SHP77 treated with DMSO at 0.1 percent for 48 hours (cell line): ENCODE measurements at places on chromosomes 7 and 10.

- peak; percentile 21 for DNase-seq
Measured at GRCh38 chr7:39565538-39565937, 666 bp upstream of the YAE1 start.

DNA sequence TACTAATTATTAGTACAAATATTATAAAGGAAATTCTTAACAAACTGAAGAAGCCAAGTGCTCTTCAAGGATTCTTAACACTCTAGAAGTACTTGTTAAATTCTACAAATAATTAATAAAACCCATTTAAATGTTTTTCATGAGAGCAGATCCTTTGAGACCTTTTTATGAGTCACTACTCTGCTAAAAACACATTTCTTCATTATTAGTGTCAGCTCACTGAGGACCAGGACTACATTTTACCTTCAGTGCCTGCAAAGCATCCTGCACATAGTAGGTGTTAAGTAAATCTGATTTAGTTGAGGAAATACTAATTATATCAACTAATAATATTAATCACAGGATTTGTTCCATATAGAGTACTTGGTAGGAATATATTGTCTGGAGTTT lies 273.6 kb downstream of the PHTF2 start:
- DNase-seq, result no peak

- no peak for DNase-seq
Measured at GRCh38 chr10:88687853-88688467, 18.1 kb upstream of the LIPK start.

- peak; percentile 23 for DNase-seq
Measured at GRCh38 chr7:106178593-106179134, 66.6 kb upstream of the SYPL1 start.

DNA sequence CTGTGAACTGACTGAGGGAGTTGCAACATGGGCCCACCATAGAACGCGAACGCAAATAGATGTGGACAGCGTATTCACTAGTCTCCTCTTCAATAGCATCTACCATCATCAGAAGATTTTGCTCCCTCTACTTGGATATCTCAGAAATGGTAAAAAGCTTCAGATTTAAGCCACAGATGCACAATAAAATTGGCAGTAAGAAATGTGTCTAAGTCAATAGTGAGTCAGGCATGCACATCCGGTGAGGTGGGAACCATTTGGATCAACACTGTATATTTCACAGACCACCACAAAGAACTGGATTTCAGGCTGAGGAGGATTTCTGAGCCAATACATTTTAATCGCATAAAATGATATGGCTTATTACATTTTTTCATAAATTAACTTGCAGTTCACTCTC lies 111.5 kb upstream of the ADAM12 start:
- DNase-seq, result no peak

- DNase-seq, result no peak
Measured at GRCh38 chr7:103148131-103148993, 537 bp downstream of the NAPEPLD start.

GRCh38 chr7:55250313-55250712 lies 114.8 kb upstream of the LANCL2 start:
- peak; percentile 22 for DNase-seq

GRCh38 chr7:82755705-82756551 lies 312.4 kb upstream of the CACNA2D1 start:
- DNase-seq, result no peak

- DNase-seq, result no peak
Measured at GRCh38 chr7:27147199-27148030, at the start of gene HOXA6. Gene HOXA6 (minus strand): TSS chr7:27147774. CDS start chr7:27147749, 25 bp downstream.

DNA sequence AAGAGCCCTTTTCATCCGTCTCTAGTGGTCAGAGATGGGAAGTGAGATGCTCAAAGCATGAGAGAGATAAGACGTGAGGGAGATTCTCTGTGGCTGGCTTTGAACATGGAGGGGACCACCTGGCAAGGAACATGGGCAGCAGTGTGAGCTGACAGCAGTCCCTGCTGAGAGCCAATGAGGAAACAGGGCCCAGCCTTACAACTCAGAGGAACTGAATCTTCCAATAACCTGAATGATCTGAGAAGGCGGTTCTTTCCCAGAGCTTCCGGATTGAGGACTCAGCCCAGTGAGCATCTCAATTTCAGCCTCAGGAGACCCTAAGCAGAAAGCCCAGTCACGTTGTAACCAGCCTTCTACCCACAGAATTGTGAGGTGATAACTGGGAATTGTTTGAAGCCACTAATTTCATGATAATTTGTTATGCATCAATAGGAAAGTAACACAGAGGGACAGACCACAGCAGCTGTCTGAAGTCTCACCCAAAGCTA lies 33.9 kb upstream of the IKZF1 start:
- DNase-seq, result no peak

DNA sequence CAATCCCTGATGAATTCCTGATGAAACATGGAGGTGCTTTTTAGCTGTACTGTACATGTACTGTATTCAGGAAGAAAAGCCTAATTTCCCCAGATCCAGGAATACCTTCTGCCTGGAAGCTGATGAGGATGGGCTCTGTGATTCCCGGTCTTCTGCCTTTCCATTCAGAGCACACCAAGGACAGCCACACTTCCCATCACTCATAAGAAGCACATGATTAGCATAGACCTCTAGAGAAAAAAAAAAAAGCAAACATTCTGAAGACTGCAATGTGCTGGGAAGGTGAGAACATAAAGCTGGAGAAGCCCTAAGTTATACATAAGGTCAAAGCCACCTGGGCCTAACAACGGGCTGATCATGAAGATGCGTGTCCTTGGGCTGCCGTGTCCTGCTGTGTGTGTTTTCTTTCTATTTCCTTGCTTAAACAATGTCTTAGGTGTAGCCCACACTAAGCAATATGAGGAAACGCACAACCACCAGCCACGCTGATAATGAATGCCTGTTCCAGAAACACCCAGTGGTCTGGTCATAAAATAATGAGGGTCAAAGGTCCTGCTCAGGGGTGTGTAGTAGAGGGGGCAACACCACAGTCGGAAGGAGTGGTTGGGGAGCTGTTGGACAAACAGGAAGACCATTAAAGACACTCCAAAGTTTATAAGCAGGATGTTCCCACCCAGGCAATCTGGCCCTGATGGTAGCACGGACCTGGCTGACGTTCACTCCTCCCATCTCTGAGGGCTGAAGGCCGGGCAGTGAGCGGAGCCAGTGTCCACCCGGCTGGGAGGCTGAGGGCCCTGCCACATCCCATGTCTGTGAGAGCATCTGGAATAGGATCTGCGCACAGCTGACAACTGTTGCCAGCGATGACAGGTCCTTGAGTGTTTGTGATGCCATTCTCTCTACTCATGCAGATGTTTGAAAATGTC lies 7.9 kb downstream of the PKD1L1 start:
- DNase-seq, result no peak

DNA sequence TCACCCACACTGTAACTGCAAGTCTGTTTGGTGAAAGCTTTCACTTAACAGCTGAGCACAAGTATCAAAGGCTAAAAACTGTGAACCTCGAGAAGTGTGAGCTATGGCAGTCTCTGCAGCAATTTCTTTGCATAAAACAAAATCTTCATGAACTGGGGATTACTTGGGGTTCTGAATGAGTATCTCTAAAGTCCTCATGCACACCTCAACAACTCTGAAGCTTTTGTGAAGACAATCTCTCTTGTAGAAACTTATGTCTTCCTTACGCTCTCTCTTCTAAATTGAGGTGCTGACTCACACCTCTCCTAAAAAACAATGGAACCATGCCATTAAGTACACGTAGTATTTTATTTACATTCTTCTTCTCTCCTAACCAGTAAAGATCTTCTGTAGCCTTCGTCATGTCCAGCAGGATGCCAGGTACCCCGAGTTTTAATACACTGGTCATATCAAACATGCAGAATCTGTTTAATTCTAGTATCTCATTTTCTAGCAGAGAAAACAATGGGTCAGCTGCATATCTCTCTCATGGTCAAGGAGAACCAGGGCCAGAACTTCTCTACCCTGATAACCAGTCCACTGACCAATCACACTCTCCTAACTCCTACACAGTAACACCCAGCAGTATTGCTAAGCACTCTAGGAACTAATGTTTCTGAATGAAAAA lies 76.9 kb downstream of the UBE2H start:
- no peak for DNase-seq

DNA sequence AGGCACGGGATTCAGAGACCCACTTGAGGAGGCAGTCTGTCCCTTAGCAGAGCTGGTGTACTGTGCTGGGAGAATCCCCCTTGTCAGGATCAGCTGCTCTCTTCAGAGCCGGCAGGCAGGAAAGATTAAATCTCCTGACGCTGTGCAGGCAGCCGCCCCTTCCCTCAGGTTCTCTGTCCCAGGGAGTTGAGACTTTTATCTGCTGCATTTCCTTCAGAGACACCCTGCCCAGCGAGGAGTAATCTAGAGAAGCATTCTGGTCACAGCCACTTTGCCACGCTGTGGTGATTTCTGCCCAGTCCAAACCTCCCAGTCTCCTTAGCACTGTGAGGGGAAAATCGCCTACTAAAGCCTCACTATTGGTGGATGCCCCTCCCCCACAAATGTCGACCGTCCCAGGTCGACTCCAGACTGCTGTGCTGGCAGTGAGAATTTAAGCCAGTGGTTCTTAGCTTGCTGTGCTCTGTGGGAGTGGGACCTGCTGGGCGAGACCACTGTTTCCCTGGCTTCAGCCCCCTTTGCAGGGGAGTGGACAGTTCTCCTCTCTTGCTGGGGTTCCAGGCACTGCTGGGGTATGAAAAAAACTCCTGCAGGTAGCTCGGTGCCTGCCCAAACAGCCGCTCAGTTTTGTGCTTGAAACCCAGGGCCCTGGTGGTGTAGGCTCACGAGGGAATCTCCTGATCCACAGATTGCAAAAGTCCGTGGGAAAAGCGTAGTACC lies 265.4 kb downstream of the ZWINT start:
- no peak for DNase-seq

DNA sequence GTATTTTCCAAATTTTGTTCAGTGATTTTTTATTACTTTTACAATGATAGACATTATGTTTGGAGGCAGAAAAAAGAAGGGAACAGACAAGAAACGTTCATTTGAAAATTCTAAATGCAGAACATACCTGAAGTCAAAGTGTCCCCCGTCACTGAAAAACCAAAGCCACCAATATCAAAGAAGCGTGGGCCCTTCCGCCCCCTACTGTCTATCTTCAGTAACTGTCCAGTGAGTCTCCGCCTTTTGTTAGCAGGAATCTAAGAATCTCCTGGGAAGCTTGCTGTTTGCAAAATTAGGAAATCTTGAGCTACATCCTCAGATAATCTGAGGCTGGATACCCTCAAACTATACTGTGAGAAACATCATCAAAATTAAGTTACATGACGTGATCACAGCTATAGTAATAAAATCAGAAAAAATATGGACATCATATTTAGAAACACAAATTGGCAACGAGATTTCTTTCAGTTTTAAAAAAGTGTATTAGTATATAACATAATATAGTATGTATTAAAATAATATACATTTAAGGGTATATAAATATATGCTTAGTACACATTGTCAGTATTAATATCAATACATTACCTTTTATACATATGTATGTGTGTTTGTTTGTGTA lies 169.3 kb upstream of the AKR1E2 start:
- peak; percentile 21 for DNase-seq

- no peak for DNase-seq
Measured at GRCh38 chr7:14734839-14735321, 167.7 kb downstream of the DGKB start.

DNA sequence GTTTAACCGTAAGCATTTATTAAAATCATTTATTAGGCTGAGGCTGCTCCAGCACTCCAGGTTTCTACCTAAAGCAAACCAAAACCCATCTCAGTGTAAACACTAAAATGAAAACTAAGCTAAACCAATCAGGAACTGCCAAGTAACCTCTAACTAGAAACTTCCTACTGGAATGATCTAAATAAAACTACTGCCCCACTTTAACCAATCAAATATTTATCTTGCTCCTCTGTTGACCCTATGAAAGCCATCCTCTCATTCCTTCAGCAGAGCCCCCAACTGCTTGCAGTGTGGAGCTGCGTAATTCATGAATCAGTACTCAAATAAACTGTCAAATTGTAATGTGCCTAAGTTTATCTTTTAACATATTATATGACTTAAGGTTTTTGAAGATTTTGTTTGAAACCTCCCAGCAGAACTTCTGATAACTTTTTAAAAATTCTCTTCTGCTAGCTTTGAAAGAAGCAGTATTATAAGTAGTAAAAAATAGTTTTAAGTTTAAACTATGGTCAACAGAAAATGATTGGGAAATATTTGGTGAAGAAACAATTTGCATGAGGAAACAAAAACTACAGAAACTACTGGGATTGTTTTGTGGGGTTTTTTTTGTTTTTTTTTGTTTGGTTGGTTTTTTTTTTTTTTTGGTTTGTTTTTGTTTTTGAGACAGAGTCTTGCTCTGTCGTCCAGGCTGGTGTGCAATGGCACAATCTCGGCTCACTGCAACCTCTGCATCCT lies 47.4 kb downstream of the GPR37 start:
- no peak for DNase-seq

GRCh38 chr7:130733931-130734814 lies at the start of gene KLF14:
Gene KLF14 (minus strand): TSS chr7:130734207. CDS start chr7:130734033, 174 bp downstream.
- DNase-seq, result no peak

DNA sequence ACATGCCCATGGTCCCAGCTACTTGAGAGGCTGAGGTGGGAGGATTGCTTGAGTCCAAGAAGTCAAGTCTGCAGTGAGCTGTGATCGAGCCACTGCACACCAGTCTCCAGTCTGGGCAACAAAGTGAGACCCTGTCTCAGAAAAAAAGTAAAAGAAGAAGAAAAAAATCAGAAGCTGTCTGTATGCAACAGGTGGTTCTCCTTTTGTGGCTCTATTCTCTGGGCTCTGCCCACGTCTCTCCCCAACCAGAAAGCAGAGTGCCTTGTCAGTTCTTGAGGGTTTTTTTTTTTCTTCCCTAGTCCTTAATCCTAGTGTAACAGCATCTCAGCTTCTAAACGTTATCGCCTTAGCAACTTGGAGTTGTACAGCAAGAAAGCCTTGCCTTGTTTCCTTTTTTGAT lies 89.5 kb downstream of the PRKCQ start:
- no peak for DNase-seq

DNA sequence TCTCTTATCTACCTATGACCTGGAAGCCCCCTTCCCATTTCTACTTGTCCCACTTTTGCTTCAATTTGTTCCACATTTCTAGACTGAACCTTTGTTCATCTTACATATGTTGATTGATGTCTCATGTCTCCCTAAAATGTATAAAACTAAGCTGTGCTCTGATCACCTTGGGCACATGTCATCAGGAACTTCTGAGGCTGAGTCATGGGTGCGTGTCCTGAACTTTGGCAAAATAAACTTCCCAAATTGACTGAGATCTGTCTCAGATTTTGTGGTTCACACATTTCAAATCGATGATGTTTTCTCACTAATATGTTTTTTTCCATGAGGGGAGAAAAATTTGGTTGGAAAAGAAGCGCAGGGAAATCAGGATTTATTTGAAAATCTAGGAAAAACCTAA lies 406.2 kb upstream of the LRRTM3 start:
- DNase-seq, result no peak

GRCh38 chr7:90180011-90180585 lies 25.8 kb downstream of the STEAP1 start:
- DNase-seq, result no peak

GRCh38 chr7:56218510-56218909 lies 102.3 kb upstream of the NUPR2 start:
- peak; percentile 91 for DNase-seq

GRCh38 chr10:3639546-3639945 lies 145.5 kb downstream of the KLF6 start:
- DNase-seq, result no peak

- DNase-seq, result no peak
Measured at GRCh38 chr7:30116771-30117170, 18.0 kb upstream of the MTURN start.

- no peak for DNase-seq
Measured at GRCh38 chr10:48800007-48800675, 115.5 kb downstream of the WDFY4 start.

GRCh38 chr10:77391605-77392235 lies 245.9 kb downstream of the KCNMA1 start:
- DNase-seq, result peak; percentile 26

- no peak for DNase-seq
Measured at GRCh38 chr7:151206914-151207313, 3.4 kb downstream of the H2BK1 start.
